ENCODE measurements at places on chromosomes 4 and X.

DNA sequence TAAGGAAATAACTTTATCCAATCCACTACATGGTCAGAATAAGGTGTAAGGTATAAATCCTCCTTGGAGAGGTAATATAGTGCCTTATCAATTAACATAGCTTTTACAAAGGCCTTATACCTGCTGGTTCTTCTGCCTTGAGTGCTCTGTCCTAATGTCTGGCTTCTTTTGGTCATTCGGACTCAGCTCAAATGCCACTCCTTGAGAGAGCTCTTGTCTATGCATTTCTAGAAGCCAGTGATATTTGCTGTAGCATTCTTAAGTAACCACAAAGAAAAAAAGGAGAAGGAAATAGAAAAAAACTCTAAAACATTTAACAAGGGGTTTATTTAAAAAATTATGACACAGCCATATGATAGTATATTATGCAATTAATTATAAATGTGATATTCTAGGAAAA, 444.8 kb upstream of the SLIT2 start:
- DNase-seq, result no peak

DNA sequence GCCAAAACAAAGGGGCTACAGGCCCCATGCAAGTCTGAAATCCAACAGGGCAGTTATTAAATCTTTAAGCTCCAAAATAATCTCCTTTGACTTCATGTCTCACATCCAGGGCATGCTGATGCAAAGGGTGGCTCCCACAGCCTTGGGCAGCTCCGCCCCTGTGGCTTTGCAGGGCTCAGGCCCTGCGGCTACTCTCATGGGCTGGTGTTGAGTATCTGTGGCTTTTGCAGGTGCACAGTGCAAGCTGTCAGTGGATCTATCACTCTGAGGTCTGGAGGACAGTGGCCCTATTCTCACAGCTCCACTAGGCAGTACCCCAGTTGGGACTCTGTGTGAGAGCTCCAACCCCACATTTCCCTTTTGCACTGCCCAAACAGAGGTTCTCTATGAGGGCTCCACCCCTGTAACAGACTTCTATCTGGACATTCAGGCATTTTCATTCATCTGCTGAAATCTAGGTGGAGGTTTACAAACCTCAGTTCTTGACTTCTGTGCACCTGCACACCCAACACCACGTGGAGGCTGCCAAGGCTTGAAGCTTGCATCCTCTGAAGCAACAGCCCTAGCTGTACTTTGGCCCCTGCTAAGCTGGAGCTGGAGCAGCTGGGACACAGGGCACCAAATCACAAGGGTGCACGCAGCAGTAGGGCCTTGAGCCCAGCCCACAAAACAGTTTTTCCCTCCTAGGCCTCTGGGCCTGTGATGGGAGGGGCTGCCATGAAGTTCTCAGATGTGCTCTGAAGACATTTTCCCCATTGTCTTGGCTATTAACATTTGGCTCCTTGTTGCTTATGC, 154.8 kb upstream of the PDE5A start:
- DNase-seq, result no peak

- DNase-seq, result no peak
Observed at GRCh38 chrX:26788402-26788998, 572.5 kb downstream of the MAGEB5 start.

DNA sequence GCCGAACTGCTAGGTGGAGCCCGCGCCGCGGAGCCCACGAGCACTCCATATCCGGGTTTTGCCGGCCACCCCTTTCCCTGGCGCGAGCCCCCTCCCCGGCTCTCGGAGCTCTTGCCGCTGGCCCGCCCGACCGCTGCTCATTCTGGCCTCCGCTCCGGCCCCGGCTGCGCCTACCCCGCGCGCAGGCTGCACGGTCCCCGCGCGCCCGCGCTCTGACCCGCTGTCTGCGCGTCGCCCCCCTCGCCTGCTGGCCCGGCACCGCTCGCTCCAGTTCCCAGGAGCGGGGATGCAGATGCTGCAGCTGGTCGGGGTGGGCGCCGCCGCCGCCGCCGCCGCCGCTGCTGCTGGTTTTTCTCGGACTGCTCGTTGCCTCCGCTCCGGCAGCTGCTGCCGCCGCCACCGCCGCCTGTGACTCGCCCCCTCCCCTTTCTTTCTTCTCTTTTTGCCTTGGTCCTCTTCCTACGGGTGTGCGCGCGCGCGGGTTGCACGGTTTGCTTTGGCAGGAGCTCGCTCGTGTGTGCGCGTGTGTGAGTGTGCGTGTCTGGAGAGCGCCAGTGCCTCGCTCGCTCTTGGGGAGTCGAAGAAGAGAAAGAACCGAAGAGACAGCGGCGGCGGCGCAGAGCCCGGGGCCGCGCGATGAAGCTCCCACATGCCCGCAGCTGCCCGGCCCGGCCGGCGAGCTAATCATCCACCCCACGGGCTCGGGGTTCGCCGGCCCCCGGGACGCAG, at the start of gene ADGRL3:
ADGRL3 (plus strand) TSS at position 140 of the 729 bp plus-strand sequence.
- no peak for DNase-seq

- DNase-seq, result no peak
Observed at GRCh38 chrX:13419918-13420317, 100.1 kb upstream of the ATXN3L start.

- DNase-seq, result no peak
Observed at GRCh38 chrX:23008431-23009099, 8.8 kb downstream of the DDX53 start.

- DNase-seq, result no peak
Observed at GRCh38 chrX:147933815-147934214, 22.1 kb downstream of the FMR1 start.

DNA sequence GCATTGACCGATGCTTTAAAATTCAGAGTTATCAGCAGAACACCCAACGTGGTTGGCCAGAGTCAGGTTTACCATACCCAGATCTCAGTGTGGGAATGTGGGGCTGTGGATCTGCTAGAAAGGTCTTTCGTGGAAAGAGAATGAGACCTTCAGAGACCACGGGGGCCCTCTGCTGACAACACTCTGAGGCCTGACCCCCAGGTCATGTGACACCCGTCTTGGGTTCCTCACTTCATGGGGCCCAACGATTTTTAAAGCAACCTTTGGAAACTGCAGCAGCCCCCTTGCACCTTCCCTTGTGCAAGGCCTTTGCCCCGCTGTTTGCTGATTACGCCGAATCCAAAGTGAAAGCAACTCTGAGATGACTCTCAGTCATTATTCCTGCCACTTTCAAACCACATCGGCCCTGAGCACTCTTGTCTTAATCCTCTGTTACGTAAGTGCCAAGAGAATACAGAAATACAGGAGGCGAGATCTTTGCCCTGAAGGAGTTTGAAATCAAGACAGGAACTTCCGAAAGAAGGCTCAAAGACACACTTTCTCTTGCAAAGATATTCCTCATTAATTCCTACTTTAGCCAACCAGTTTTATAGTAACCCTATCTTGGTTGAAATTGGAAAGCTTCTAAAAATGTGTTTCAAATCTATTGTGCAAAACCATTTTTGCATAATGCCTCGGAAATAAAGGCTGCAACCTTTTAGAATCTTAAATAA, 88.3 kb downstream of the EVC2 start:
- no peak for DNase-seq

- no peak for DNase-seq
Observed at GRCh38 chrX:138411048-138411447, 300.5 kb downstream of the FGF13 start.

DNA sequence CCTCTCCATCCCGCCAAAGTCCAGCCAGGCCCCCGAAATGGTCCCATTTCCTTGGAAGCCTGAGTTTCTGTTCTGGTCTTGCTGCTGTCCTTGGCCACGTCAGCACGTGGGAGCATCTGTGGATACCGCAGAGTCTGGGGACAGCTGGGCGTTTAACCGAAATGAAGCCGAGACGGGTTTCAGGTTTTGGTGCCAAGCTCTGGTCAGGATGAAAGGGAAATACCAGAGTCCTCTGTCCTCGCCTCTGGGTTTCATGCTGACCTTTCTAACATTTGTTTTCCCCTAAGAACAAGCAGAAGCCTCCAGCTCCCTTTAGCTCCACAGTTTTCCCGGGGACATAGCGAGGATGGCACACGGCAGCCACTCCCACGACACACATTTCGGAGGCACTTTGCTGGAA, 19.7 kb downstream of the SHOX start:
- DNase-seq, result no peak

DNA sequence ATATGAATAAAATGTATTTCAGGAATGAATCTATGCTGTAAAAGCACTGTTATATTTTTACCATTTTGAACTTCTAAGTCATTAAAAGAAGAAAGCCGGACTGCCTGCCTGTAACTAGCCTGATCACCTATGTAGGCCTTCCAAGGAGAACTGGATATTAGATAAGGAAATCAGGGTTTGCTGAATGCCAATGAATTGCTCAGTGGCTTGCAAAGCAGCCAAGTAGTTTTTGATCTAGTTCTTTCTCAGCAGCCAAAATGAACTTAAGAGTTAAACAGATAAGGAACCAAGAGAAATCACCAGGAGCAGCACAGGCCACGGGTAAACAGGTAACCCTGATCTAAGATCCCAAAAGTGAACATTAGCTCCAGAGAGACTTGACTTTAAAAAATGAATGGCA, 3.3 kb downstream of the ANXA5 start:
- no peak for DNase-seq

DNA sequence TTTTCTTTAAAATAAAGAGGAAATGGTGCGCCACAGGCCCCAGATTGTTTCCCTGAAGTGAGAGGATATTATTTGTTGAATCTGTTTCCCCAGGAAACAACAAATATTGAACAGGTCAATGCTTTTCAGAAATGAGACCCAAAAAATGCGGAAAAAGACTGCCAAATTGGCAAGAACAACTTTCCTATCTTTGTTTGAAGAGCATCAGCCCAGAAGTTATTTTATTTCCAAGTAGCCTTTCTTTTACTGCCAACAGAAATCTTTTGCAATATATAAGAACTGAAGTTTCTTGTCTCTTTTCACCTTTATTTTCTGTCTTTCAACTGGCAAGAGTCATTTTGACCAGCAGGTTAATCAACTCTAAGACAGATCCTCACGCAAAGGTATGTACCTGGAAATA, at the start of gene SMR3A:
SMR3A (plus strand) TSS at position 301 of the 400 bp plus-strand sequence. CDS start 1,356 bp downstream, outside the sequence.
- DNase-seq, result no peak

- no peak for DNase-seq
Observed at GRCh38 chrX:19688426-19688825, 173.1 kb upstream of the MAP3K15 start.

GRCh38 chr4:6658209-6658595, 17.7 kb downstream of the MRFAP1 start:
- DNase-seq, result no peak

DNA sequence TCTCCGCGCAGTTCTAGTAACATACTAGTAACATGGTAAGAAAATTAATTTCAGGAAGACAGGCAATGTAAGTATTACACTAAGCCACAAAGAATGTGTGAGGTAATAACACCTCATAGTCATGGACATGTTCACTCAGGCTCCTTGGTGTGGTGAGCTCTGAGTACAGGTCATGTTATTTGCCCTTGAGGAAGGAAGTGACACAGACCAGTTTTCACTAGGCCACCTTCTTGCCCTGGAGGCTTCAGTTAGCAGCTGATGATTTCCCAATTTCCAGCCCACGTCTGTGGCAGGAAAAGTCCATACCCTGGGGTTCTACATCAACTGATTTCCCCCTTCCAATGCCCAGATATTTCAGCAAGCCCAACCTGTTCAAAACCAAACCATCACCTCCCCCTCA, 6.7 kb downstream of the APOO start:
- DNase-seq, result no peak

- DNase-seq, result peak; percentile 78
Observed at GRCh38 chr4:8241895-8242696, 27.5 kb upstream of the HTRA3 start.

GRCh38 chr4:109562457-109563239, 2.6 kb downstream of the MCUB start:
- DNase-seq, result no peak

DNA sequence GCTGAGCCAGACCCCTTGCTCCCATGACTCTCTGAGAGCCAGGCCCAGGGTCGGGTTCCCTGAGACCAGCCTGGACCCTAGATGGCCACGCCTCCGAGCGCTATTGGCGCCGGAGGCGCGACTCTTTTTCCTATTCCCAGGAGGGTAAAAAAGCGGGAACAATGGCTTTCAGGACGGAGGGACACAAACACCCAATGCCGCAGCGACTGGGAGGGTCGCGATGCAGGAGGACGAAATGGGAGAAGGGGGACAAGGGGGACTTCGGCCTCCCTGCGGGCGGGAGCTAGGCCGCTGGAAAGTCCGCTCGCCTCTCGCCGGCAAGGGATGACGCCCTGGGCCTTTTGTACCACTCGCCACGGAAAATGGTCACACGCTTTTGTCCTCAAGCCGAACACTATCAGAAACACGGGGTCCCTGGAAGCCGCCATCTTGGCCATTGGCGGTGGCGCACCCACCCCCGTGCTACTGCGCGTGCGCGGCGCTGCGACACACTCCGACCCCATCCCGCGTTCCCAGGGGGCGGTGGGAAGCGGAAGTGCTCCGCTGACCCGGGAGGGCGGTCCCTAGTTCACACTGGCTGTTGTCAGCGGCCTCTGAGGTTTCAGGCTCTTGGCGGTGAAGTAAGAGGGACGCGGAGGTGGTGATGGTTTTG, 98.4 kb downstream of the ZNF674 start:
- DNase-seq, result peak; percentile 80

GRCh38 chr4:47381172-47381571, 82.3 kb downstream of the COMMD8 start:
- DNase-seq, result no peak

GRCh38 chr4:2925931-2926860, 37.0 kb downstream of the NOP14 start:
- DNase-seq, result no peak

GRCh38 chr4:10115271-10115796, 1.3 kb downstream of the WDR1 start:
- DNase-seq, result no peak

DNA sequence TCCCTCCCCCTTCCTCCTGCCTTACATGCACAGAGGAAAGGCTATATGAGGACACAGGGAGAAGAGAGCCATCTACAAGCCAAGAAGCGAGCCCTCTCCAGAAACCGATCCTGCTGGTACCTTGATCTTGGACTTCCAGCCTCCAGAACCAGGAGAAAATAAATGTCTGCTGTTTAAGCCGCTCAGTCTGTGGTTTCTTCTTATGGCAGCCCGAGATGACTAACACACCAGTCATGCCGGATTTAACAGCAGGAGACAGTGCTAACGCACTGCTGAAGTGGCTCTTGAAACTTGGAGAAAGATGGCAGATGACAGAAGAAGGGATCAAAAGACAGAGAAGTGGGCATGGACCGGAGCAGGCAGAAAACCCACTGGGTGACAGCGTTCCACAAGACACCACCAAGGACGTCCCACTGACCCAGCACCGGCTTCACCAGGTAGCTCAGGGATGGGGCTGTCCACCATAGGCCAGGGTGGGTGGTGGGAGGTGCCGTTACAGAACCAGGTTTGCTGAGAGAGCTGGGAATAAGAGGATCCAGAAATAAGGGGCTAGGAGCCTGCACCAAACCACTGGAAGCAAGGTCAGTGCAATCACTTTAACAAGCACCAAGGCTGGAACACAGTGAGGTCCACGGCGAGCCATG, 6.2 kb upstream of the MAN2B2 start:
- no peak for DNase-seq

DNA sequence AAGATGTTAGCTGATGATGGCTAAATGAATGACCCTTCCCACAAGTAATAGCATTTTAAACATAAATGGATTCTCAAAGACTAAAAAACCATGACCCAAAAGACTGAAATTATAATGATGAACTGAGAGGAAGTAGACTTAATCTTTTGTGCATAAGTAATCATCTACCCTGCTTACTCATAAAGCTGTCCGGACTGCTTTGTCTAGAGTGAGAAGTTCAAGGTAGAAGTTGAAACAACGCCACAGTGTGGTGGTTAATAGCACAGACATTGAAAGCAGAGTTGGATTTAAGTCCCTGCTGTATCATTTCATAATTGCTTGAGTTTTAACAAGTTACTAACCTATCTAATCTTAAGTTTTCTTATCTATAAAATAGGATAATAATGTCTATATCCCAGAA, 346.6 kb downstream of the CENPC start:
- no peak for DNase-seq

Data from natural killer cell (primary cell).